Pancreas (tissue), 10 donors: ENCODE measurements at places on chromosomes 1 and 21. TPM values are rescaled to one million over a fixed set of nuclear protein-coding genes. Genes with fewer than 3 reads are reported as not detected.

DNA sequence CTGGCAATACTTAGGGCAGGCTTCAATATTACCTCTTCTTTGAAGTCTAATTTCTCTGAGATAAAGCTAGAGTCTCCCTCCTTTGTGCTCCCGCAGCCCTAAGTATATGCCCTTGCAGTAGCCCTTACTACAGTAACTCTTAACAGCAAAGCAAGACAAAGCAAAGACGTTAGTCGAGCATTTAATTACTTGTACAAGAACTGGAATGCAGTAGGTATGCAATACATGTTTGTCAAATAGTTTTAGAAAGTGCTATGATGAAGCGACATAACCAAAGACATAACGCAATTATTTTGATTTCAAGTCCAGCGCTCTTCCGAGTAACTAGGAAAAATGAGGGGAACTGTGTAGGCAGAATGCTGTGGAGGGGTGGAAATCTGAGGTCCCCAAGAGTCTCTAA is 1.6 kb downstream of the P3H1 start:
- DNase-seq: no peak

DNA sequence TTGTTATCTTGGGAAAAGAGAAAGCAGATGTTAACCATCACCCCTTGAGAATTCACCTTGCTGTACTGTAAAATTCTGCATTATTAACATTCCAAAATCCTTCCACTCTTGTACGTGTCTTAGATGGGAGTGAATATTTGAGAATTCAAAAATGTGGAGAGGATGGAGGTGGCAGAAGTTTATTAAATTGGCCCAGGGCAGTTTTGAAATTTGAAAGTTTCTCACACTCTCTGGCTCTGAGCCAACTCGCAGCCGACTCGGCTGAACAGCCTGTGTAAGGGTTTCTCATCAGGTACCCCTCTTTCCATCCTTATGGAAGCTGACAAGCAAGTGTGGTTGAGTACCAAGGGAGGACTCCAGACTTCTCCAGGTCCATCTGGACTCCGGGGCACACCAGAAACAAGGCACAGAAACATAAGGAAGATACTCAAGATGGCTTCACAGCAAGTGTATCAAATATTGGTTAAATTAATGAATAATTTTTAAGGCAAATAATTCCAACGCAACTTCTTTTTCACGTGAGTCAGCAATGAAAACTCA is 45.1 kb downstream of the RRAGC start:
- no peak for DNase-seq

- no peak for DNase-seq
Observed at GRCh38 chr1:174265282-174265681, 106.0 kb downstream of the RABGAP1L start.

- no peak for DNase-seq
Observed at GRCh38 chr1:38481871-38482826, 377.4 kb downstream of the RRAGC start.

- no peak for DNase-seq
Observed at GRCh38 chr21:44924606-44925377, 4.1 kb upstream of the ITGB2 start.

GRCh38 chr21:31326522-31327242 is 17.4 kb downstream of the TIAM1 start:
- DNase-seq: no peak

DNA sequence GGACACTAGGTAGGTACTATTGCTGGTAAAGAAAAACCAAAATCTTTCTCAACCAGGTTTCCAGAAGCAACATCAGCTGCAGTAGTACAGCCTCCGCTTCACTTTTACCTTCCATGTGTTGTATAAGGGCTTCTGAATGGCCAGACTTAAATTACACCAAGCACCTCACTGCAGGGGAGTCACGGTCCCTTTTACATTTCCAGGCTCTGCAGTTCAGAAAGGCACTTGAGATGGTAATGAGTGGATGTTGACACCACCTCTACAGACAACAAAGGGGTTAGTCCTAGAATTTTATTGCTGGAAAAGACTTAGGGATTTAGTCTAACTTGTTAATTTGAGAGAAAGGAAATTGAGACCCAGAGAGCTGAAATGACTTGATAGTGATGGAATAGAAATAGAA is 12.0 kb upstream of the DUSP12 start:
- DNase-seq: no peak

TMEM222 gene
- total RNA-seq: 22.1 TPM

KLHL12 gene
- 17.8 TPM for total RNA-seq

SPOCD1 gene
- 0.69 TPM for total RNA-seq

HOOK1 gene
- 23.4 TPM for total RNA-seq

KCNA3 gene
- total RNA-seq: 0.72 TPM

PRKAA2 gene
- 4.1 TPM for total RNA-seq
